ENCODE measurements at places on chromosomes 13 and 19.

- no peak for DNase-seq
Measured at GRCh38 chr13:45851171-45851921, at the start of gene SIAH3. Gene SIAH3, minus strand, starts transcription at chr13:45851753. Its CDS starts 124 bp downstream, at chr13:45851629.

DNA sequence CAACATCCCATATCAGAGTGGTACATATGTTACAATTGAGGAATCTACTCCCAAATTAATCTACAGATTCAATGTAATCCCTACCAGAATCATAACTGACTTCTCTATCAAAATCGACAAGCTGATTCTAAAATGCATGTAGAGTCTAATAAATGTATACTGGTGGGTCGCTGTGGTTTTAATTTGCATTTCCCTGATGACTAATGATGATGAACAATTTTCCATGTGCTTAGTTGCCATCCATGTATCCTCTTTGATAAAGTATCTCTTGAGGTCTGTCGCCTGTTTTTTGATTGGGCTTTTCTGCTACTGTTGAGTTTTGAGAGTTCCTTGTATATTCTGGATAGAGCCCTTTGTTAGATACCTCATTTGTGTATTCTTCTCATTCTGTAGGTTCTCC lies 43.8 kb downstream of the KLF12 start:
- no peak for DNase-seq

GRCh38 chr19:6021878-6022569 lies 44.1 kb upstream of the RANBP3 start:
- peak; percentile 49 for DNase-seq

GRCh38 chr13:19772306-19772705 lies 10.4 kb downstream of the PSPC1 start:
- no peak for DNase-seq

DNA sequence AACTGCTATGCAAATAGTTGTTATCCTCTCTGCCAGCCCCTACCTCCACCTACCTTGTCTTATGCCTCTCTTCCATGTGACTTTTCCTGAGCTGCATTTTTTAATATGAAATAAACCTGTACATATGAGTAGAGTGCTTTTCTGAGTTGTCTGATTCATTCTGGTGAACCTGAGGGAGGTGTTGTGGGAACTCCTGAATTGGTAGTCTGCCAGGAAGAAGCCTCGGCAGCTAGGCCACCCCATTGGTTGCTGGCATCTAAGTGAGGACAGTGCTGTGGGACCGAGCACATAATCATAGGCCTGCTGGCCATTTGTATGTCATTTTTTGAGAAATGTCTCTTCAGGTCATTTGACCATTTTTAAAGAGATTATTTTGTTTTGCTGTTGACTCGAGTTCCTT lies 1146.8 kb downstream of the UQCRFS1 start:
- DNase-seq, result no peak

DNA sequence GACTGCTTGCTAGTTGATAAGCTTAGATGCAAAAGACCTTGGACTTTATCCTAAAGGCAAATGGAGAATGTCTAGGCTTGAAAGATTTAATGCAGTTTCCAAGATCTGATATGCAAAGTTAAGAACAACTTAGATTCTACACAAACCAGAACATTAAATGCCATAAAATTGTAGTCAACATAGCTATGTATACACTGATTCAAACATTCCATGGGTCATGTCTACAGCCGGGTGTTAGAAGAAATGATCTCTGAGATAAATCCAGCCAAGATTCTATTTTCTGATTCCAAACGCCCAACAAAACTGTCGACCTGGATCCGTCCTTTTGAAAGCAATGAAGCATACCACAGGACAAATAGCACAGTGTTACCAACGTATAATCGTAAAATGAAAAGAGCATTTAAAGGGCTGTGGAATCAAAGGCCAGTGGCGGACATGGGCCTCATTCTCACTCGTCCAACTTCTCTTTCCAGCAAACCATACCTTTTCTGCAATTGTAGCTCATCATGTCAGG lies 52.7 kb downstream of the KCTD12 start:
- no peak for DNase-seq

DNA sequence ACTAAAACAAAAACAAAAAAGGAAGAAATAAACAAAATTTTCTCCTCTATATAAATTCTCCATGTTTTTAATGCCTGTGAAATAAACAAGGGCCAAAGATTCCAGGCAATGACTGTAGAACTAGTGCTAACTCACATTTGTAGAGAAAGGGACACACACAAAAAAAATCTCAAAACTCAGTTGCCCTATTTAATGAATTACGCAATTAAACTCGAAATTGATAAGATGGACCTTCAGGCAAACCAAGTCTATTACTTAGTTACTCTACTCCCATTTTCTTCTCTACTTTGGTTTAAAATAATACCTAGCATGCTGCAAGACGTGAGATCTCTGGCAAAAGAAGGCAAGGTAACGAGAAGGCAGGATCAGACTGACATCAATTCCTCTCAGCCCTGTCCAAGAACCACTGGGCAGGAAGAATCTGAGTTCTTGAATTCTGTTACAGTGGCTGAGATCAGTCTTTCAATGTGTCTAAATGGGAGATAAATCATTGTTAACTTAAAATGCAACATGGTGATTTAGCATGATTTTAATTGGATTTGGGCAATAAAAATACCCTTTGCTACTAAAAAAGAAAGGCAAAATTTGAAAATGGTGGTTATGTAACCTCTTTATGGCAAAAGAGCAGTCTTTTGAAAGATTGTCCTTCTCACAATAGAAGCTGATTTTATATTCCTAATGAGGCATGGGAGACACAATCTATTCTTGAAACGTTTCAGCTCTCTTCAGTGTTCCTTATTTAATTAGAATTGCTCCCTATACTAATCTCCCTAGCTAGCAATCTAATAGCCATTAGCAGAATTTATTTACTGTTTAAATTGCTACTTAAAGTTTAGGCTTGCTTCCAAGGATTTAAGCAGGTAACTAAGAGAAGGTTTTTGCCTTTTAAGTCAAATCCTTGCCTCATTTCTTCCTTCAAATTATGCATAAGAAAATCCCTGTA lies 25.9 kb downstream of the SPRY2 start:
- DNase-seq, result no peak

DNA sequence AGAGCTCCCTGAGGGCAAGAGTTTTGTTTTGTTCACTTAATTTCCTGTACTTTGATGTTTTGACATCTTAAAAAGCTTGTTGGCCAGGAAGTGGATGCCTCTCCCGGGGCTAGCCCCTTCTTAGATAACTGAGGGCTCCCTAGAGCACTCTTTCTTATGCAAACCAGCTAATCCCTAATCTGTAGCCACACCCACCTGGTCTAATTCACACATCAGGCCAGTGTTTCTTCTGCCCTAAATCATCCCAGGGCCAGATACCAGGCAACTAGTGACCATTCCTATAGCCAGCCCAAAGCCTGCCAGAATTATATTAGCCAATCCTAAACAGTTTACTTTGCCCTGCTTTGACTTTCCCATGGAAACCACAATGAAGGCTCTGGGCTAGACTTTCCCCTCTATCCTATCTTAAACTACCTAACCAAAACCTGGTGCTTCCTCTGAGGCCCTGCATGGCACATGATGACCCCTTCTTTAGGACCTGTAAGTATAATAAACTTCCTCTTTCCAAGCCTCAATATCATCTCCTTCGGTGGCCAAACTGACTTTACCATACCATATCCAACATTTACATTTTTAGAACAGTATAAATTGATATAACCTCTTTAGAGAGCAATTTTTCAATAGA lies 24.8 kb downstream of the WBP4 start:
- no peak for DNase-seq

- no peak for DNase-seq
Measured at GRCh38 chr13:107119989-107120881, 552.3 kb upstream of the ARGLU1 start.

GRCh38 chr19:10230173-10230860 lies 814 bp downstream of the S1PR2 start:
- peak; percentile 46 for DNase-seq

- no peak for DNase-seq
Measured at GRCh38 chr19:57327993-57328392, 7.7 kb downstream of the ZNF543 start.

- DNase-seq, result no peak
Measured at GRCh38 chr19:46791944-46792343, 3.5 kb upstream of the SLC1A5 start.
